ENCODE measurements at places on chromosomes 12 and 14.

DNA sequence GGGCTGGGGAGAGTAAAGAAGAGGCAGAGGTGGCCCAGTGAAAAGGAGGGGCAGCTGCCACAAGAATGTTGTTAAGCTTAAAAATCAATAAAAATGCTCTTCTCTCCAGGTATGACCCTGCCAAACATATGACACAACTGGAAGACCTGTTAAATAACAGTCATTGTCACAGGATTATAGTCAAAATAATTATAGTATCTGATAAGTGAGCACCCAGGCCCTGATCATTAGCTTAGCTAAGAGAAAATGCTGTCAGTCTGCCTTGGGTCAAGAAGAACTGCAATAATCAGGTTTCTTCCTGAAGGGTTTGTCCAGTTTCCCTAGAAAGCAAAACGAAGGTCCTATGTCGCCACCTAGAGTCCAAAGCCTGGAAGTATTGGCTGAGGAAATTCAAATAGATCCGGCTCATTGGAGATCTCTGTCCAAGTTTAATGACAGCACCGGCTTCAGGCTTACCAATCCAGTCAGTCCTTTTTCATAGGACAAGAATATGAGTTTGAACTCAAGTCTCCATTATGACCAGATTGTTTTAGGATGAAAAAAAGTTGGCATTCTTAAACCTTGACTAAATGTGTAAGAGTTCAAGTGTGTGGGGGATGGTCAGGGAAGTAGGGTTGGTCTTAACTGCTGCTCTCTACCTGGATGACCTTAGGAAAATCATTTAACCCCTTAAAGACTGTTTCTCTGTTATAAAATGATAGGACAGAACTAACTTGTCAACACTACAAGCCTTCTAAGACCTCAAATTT, 22.5 kb upstream of the NKX2-8 start:
- no peaks in the 10 kb centered on the region for H3K4me1 ChIP-seq
- peaks cover 58% of the 10 kb centered on the region for H3K27me3 ChIP-seq

DNA sequence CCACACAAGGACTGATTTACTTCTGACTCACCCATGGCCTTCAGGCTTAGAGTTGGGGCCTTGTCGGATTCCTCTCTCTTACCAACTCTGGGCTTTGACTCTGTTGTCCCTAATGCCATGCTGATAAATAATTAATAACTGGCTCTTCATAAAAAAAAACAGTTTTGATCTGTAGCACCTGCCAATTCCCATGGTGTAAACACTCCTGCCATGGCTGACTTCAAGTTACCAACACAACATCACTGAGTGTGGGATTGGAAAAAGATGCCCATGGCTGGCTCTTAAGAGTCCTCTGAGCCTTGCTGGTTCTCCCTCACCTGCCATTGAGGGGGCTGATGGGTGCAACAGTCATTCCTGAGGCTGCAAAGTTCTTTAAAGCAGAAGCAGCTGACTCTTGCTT, 104.8 kb downstream of the KIF26A start:
- H3K27me3 ChIP-seq, result peaks cover 4% of the 10 kb centered on the region
- H3K27ac ChIP-seq, result no peak overlapping the region
- H3K36me3 ChIP-seq, result no peaks in the 10 kb centered on the region
- DNase-seq, result no peak
- H3K4me3 ChIP-seq, result no peak overlapping the region

DNA sequence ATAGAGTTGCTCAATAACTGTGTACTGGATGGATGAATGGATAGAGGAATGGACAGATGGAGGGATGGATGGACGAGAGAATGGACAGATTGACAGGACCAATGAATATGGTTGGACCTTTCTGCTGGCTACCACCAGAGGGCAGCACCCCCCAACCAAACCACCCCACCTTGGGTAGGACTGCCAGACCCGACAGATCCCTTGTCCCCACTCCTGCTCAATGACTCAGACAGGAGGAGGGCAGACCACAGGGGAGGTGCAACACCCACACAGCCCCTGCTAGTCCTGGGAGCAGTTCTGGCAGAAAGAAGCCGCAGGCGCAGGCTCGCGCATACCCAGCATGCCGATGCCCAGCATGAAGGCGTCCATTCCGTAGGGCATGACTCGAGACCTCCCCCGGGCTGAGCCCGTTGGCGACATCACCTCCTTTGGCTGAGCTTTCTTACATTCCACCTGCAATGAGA, 12.4 kb downstream of the MSI1 start:
- H3K4me3 ChIP-seq, result no peak overlapping the region
- H3K27ac ChIP-seq, result peak overlapping the region; percentile 48
- H3K4me1 ChIP-seq, result peaks cover 3% of the 10 kb centered on the region
- no peaks in the 10 kb centered on the region for H3K27me3 ChIP-seq

- H3K4me1 ChIP-seq, result peaks cover 33% of the 10 kb centered on the region
- no peak overlapping the region for H3K27ac ChIP-seq
- H3K27me3 ChIP-seq, result no peaks in the 10 kb centered on the region
- H3K4me3 ChIP-seq, result no peak overlapping the region
Measured at GRCh38 chr14:95300697-95301526, 18.8 kb downstream of the CLMN start.

DNA sequence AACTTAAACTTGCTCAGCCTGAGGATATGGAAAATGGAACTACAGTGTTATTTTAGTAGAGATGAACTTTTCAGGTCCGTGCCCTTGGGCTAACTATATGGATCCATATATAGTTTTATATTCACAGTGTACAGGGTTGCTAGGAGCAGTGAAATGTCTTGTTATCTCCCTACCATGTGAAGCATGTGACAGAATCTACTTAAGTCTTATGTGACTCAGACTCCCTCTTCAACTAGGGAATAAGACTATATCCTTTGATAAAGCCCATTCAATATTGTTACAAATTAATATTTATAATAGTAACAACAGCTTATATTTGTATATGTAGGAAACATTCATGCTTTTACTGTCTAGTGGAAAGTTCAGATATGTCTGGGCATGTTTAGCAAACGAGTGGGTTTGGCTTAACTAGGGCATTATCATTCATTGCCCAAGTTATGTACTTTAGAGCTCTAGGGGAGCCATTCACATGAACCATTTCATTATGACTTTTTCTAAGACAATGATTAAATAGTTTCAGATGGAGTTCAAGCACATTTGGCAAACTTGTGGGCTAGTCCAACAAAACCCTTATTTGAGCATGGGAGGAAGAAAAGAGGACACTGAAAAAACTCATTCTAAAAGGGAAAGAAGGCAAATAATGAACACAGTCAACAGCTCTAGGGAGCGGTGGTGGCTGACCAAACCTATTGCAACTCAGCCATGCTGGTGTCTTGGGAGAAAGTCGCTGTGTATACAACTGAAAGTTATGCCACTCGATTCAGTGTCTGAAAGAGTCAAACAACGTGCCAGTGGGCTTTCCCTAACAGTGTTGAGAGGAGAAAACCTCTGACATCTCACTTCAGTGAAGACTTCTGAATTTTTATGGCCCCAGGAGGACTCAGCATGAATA, 305.9 kb upstream of the G2E3 start:
- H3K4me1 ChIP-seq, result no peaks in the 10 kb centered on the region
- H3K4me3 ChIP-seq, result no peak overlapping the region
- no peak overlapping the region for H3K27ac ChIP-seq
- H3K36me3 ChIP-seq, result no peaks in the 10 kb centered on the region

DNA sequence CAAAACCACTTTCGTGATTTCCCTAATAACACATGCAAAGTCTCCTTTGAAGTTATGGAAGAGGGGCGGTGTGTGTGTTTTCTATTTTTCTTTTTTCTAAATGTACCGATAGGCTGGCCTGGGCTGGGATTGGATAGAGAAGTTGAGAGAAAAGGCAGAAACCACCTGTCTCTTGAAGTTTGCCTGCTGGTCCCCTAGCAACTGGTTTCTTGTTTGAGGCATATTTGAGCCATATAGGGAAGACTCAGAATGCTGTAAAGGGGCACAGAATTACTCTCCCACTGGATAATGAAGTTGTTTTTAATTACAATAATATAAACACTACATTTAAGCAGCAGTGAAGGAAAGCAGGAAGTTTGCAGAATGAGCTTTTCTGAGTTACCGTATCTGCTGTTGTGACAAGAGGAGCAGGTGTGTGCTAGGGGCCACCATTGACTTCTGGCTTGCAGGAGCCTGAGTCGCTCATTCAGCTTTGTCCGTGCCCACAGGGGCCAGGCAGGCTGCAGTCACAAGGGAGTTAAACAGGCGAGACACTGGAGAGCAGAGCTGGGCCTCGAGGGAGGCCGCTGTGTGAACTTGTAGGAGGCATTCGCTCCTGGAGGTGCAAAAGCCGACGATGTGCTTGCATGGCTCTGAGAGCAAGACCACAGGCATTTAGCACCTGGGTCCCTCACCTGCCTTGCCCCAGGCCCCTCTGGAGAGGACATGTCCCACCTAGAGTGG, 173.8 kb upstream of the RGS6 start:
- DNase-seq, result no peak
- H3K4me3 ChIP-seq, result no peak overlapping the region
- no peak overlapping the region for H3K27ac ChIP-seq
- H3K27me3 ChIP-seq, result no peaks in the 10 kb centered on the region

DNA sequence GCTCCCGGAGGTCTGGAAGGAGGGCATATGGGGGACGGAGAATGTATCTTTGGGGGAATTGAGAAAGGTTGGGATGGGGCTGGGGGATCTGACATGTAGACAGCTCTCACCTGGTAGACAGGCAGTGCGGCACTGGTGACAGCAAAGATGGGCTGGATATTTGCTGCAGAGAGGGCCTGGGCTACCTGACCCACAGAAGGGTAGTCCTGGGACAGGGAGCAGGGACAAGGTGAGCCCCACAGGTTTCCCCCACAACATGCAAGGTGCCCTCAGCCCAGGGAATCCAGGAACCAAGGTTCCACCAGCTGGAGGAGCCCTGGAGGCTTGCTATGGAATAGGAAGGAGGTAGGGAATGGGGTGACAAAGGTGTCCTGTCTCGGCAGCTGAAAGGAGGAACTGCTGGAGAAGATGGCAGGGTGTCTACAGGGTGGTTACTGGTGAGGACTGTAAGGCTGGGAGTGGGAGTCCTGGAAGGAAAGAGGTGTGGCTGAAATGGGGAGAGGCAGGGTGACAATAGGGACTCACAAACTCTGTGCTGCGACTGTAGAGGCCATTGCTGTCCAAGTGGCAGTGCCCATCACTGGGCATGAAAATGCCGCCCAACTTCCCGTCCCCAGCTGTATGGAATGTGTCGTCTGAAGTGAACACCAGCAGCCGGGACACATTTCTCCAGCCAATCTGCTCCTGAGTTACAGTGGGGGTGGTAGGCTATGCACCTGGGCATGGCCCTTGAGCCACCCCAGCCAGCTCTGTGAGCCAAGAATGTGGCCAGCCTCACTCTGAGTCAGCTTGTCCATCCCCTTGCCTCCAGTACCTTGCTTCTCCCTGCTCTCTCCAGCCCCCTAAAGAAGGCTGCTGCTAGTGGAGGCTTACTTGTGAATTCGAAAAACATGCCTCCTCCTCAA, 11.3 kb downstream of the ITGB7 start:
- peak overlapping the region; percentile 9 for H3K27ac ChIP-seq
- H3K36me3 ChIP-seq, result no peaks in the 10 kb centered on the region
- H3K27me3 ChIP-seq, result peaks cover 40% of the 10 kb centered on the region
- no peak for DNase-seq
- no peak overlapping the region for H3K4me3 ChIP-seq

GRCh38 chr12:53219956-53220693, 11.9 kb downstream of the RARG start:
- no peaks in the 10 kb centered on the region for H3K36me3 ChIP-seq
- H3K4me1 ChIP-seq, result peaks cover 69% of the 10 kb centered on the region
- H3K27ac ChIP-seq, result peak overlapping the region; percentile 99
- no peak for DNase-seq

DNA sequence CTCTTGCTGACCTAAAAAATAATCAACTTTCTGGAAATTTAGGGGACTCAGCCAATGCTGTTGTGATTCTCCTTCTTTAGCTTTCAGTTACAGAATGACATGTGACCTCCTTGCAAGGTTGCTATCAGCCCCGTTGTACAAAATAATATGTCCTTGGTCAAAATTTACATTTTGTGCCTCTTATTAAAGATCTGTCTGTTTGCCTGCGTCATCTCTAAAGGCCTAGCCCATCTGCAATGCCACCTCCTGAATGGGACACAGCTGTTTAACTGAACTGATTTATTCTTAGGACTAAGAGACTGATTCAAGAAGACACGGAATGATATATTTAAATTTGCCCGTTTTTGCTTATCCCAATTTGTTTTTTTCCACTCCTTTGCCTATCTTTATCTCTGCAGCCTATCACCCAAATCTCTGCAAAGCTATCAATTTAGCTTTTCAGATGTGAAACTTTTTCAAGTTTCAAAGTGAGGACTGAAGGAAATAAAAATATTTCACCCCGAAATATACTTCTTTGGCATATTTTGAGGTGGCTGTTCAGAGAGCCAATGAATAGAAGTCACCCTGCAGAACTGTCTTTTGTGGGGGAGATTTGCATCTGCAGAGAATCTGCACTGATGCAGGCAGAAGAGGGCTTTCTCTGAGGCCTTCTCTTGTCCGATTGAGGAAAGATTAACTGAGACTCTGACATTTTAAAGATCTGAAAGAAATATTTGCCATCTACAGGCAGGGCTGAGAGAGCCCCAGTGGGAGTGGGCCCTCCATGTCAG, 126.0 kb downstream of the VEZT start:
- H3K4me3 ChIP-seq, result no peak overlapping the region
- no peak overlapping the region for H3K27ac ChIP-seq
- H3K36me3 ChIP-seq, result no peaks in the 10 kb centered on the region
- peaks cover 7% of the 10 kb centered on the region for H3K4me1 ChIP-seq

DNA sequence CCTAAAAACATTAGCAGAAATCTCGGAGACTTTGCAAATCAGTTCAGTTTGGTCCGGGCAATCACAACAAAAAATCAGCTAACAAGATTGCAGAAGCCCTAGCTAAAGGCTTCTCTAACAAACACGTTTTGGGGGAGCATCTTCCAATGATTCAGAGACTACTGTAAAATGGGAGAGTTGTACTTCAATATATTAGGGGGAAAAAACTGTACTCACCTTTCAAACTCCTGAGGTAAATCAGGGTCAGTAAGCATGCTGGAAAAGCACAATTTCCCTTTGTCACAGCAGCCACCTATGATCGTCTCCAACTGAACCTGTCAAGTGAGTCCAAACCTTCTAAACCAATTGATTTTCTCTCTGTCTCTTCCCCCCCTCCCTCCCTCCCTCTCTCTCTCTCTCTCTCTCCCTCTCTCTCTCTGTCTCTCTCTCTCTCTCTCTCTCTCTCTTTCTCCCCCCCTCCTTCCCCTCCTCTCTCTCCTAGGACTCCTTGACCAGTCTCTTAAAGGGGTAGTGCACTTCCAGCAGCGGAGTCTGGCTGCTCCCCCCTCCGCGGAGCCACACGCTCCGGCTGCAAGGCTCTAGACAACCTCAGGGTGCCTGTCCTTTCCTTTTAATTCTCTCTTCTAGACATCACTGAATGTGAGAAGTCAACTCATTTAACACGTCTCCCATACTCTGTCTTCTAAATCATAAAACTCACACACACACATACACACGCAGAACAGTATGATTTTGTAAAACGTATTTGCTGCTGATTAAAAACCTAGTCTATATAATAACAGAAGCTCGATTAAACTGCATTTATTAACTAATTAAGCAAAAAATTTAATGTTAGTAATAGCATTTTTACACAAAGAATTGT, at the start of gene SOX5:
SOX5 (minus strand) TSS at position 323 of the 862 bp plus-strand sequence; CDS start at position 254, 69 bp downstream.
- no peak within 1 kb of the TSS for H3K4me3 ChIP-seq
- DNase-seq, result no peak
- peaks cover 1% of the 10 kb centered on the region for H3K27me3 ChIP-seq
- no peak within 1 kb of the TSS for H3K27ac ChIP-seq

- peaks cover 22% of the 10 kb centered on the region for H3K4me1 ChIP-seq
- no peaks in the 10 kb centered on the region for H3K27me3 ChIP-seq
- no peaks in the 10 kb centered on the region for H3K36me3 ChIP-seq
- H3K27ac ChIP-seq, result peak overlapping the region; percentile 94
- DNase-seq, result no peak
Measured at GRCh38 chr12:8906266-8907180, 7.8 kb upstream of the PHC1 start.

GRCh38 chr12:104532636-104533035, 75.9 kb downstream of the CHST11 start:
- H3K27ac ChIP-seq, result no peak overlapping the region
- H3K27me3 ChIP-seq, result no peaks in the 10 kb centered on the region
- no peak for DNase-seq
- H3K4me1 ChIP-seq, result peaks cover 13% of the 10 kb centered on the region
- H3K4me3 ChIP-seq, result no peak overlapping the region
